Fibroblast of the aortic adventitia (primary cell): ENCODE measurements at places on chromosomes 6 and 20.

DNA sequence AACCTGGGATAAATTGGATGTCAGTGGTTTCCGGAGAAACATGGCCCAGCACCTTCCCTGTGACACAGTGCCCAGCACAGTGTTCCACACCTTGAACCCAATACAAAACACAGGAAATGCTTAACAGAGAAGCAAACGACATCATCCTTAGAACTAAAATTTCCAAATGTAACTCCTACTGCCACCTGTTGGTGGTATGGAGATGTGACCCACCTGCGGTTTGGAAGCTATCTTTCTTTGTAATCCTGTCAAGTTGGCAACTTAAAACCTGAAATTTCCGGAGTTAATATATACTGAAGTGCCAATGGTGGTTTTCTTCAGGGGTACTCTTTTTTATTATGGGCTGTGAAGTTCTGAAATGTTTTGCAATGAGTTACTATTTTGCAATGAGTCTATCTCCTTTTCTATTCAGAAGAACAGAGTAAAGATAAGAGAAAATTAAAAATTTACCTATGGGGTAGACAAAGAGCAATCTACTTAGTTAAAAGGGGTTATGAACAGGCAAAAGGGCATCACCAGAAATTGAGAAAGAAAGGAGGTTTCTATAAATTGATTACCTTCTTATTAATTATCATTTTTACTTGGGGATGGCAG, 658.8 kb downstream of the PTPRT start:
- peak; percentile 0 for DNase-seq

- no peak for DNase-seq
Observed at GRCh38 chr6:90429713-90430112, 133.1 kb upstream of the BACH2 start.

DNA sequence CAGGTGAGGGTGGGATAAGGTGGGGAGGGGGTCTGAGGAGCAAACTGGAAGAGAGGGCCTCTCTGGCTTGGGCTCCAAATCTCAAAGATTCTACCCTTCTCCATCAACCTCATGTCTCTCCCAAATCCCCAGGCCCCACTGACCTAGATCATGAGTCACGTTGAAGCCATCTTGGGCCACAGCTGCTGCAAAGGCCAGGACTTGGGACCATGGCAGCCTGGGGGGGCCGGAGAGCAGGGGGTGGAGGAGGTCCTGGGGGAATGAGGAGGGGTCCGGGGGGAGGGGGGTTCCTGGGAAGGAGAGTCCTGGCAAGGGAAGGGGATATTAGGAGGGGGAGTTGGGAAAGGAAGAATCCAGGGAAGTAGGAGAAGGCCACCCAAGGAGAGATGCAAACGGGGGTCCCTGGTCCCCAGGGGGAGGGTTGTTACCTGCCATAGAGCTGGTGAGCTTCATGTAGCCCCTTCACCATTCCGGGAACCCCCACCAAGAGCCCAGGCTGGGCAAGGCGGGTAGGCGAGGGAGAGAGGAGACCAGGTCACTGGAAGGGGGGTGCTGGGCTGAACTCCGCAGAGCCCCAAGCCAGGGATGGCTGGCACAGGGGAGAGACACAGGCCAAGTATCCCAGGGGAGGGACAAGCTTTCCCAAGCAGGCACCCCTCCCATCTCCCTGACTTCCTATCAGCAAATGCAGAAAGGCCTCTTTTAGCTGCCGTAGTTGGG, 12.7 kb downstream of the GGT7 start:
- no peak for DNase-seq

DNA sequence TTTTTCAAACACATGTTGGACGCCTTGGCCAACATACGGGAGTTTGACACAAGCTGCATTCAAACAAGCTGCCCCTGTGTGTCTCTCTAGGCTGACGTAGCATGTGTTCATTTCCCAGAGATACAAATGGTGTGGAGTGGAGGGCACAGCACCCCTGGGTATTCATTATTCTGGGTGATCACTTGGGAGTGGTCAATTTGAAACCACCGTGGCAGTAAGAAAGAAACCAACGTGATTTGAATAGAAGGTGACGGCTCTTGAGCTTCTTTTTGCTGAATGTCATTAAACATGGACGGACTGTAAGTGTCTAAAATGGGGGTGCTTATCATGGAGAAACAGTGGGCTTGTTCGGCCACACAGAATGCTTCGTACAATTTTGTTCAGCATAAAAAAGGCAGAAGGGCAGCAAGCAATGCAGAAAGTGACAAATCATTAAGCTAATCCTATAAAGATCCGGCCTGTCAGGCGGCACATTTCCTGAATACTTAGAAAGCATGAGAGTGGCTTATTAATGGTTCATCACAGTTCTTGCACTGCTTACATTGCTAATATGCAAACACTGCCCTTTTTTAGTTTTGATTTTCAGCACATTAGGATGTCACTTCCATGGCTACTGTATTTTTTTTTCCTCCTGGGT, 1261.9 kb upstream of the CITED2 start:
- no peak for DNase-seq
